Fibroblast of lung (primary cell): ENCODE measurements at places on chromosomes 5 and 9. TPM values are rescaled to one million over a fixed set of nuclear protein-coding genes. Genes with fewer than 3 reads are reported as not detected.

FAM163B gene
- not detected in 2 replicates for polyA plus RNA-seq

ACSL6 gene
- polyA plus RNA-seq = 0.02 and 0.08 TPM in 2 replicates

CARD9 gene
- polyA plus RNA-seq = 0.16 and 0.69 TPM in 2 replicates

DNA sequence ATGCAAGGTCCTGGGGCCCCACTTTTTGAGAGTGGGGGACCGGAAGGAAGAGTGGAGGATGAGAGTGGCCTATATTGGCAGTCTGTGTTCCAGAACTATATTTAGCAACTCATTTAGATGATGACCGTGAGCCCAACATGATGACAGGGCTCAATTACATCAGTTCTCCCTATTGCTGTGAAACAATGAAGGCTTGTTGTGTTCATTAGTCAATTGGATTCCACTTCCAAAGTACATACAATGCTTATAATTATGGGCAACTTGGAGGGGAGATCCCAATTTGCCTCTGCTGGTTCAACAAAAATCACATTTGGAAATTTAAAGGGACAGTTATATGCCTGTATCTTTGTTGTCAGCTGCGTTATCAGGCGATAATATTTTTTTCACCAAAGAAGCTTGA is 91.1 kb downstream of the TARS1 start:
- no peak for DNase-seq

DNA sequence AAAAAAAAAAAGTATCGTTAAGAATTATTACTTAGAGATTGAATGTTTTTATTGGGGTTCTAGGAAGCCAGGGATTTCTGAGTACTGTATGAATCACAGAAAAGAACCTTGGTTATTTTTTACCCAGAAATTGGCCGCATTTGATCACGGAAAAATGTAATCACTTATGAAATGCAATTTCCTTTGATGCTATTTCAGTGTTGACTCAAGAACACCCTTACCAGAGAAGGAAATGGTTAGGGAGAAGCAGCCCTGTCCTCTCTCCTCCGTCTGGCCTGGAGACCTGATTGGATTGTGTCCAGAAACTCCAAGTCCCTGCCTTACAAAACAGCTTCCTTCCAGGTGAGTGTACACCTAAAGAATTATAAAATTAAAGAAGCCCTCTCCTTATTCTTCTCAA is 116.7 kb downstream of the MED10 start:
- DNase-seq = no peak

GRCh38 chr5:41793141-41793770 is 77.0 kb downstream of the OXCT1 start:
- peak; percentile 76 for DNase-seq

DNA sequence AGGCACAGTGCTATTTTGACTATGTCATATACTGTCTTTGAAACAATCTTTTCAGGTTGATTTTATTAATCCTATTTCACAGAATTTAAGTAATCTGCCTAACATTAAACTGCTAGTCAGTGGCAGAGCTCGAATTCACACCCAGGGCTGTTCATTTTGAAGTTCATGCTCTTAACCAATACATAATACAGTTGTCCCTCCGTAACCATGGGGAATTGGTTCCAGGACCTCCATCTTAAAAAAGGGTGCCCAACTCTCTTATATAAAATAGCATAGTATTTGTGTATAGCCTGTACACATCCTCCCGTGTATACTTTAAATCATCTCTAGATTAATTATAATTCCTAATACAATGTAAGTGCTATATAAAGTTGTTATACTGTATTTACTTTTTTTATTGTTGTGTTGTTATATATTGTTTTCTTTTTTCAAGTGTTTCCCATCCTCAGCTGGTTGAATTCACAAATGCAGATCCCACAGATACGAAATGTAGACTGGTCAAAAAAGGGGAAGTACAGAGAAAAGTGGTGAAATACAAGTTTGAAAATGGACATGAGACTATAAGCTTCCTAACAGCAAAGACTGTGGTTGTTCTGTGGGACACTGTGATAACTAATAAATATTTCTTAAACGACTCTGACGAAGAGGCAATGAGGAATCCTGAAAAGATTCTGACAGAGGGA is 18.3 kb downstream of the RFX3 start:
- DNase-seq = no peak

DNA sequence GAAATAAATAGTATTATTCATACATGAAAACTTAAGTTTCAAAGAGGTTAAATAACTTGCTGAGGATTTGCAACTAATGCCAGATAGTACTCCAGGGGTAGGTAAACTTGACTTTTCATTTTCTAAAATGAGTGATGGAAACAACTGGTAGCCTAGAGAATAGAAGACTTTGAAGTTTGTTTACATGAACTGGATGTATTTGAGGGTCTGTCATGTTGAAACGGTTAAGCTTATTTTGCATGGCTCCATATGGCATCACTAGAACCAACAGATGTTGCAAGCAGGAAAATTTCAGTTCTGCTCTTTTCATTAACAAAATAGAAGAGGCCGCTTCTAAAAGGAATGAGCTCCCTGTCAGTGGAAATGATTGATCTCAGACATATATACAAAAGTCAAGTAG is 105.1 kb upstream of the SGCD start:
- DNase-seq = no peak

DNA sequence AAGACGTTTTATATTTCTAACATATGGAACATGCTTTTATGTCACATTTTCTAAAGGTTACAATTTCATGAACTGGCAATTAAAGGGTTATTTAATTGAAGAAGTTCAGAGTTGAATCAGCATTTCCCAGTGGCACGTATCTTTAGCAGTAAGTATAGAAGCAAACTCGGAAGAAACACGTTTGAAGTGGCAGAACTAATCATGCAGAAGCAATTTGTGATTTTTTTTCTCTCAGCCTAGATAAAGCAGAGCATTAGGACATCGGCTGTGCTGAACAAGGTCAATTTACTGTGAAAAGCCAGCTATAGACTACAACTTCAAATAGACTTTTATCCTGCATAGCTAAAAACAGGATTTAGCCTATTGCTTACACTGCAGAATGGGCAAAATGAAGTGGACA is 104.7 kb downstream of the ISL1 start:
- DNase-seq = no peak
